RKO (cell line): ENCODE measurements at places on chromosomes 4 and X.
A peak's percentile ranks its signal among the peaks of the same experiment; 100 is the strongest.

GRCh38 chr4:70392057-70392776, 5.5 kb upstream of the OPRPN start:
- DNase-seq: no peak

- peak; percentile 83 for DNase-seq
Observed at GRCh38 chr4:53541577-53542206, 49.6 kb downstream of the LNX1 start.

DNA sequence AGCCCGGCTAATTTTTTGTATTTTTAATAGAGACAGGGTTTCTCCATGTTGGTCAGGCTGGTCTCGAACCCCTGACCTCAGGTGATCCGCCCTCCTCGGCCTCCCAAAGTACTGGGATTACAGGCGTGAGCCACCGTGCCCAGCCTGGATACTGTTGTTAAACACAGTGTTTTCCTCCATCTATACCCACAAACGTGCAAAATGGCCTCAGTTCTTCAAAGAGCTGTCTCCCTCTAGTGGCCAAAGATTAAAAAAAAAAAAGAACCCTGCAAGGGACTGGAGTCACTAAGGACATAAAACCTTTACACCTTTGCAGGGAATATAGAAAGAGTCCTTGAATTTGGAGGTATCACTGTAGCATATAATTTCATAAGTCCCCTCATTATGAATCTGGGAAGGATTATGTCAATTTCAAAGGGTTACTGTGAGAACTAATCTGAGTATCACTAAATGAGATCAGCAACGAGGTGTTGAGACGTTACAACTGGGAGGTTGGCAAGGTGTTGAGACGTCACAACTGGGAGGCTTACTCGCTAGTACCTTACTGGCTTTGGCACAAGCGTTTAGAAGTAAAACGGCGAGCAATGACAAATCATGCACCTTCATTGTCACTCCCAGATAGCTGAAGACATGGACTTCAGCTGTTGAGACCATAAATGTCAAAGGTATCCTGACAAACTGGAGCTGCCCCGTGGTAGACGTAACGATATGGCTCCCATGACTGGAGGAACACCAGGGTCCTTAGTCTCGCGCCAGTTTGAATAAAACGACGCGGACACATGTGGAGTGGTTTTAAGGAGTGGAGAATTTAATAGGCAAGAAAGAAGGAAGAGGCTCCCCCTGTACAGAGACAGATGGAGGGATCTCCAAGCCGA, 33.4 kb upstream of the ENPP6 start:
- peak; percentile 73 for DNase-seq

DNA sequence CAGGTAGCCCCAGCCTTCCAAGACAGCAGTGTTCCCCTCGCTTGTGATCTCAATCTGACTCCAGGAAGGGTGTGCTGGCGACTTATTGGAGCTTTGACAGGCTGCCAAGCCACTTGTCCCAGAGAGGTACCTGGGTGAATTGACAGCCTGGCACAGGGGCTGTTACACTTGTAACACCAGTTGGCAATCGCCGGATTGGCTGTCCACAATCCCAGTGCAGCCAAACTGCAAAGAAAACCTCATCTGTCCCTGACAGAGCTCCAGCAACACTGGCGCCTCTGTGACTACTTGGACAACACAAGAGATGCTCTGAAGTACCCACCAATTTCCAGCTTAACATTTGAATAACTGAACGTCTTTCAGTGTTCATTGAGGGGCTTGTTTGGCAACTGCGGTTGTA, 76.8 kb upstream of the PRPS1 start:
- DNase-seq: no peak

- no peak for DNase-seq
Observed at GRCh38 chr4:55634417-55635128, 1.5 kb downstream of the NMU start.

GRCh38 chrX:24276015-24276414, 37.9 kb downstream of the SUPT20HL2 start:
- no peak for DNase-seq

- DNase-seq: no peak
Observed at GRCh38 chr4:179751669-179752068, 2309.4 kb upstream of the AGA start.

GRCh38 chrX:54157561-54157960, 25.5 kb downstream of the FAM120C start:
- DNase-seq: no peak

DNA sequence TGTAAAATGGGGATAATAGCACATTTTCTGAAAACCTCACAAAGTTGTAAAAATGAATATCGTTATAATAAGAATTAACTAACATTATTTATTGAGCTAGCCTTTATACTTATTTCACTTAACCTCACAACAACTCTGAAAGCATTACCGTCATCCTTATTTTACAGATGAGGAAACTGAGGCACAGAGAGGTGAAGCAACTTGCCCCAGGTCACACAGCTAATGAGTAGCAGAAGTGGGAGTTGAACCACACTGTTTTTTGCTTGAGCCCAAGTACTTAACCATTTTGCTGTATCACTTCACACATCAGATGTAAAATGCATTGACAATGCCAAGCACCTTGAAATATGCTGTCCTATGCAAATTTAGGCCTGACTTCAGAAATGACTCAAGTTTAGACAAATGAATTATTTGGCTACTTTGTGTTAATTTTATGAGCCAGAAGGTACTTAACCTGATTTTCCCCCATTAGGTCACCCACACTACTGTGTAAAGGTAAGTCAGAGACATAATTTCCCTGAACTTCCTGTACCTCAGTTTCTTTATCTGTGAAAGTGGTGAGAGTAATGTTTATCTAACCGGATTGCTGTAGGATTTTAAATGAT, 23.1 kb downstream of the CD40LG start:
- no peak for DNase-seq
